Right atrium auricular region (tissue), 2 donors: ENCODE measurements at places on chromosomes 5 and 9.

DNA sequence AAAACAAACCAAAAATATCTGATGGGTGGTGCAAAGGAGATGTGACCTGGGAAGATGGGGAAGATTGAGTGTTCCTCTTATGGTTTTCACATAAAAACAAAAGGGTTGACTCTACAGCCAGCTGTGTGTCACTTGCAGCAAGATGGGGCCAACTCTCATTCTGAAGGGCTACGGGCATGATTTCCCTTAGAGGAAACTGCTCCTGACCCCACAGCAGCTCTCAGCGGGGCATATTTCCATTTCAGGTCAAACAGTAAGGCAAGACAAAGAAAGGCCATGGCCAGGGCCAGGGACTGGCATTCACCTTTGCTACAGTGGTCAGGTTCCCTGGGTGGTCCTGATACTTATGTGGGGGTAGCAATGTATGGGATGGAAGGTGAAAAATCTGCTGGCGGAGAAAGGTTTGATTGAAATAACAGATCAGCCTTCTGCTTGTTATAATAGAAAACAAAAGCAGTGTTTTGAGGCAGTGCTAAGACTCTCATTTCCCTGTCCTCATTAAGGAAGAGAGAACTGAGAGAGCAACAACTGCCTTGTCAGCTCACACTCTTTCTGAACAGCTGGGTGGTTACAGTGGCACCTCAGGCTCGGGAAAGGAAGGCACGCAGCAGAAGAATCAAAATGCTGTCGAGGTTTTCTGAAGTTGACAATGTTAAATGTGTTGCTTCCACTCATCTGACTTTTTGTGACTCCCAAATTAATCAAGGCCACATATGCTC, 120.7 kb upstream of the PCA3 start:
- no peak for DNase-seq

DNA sequence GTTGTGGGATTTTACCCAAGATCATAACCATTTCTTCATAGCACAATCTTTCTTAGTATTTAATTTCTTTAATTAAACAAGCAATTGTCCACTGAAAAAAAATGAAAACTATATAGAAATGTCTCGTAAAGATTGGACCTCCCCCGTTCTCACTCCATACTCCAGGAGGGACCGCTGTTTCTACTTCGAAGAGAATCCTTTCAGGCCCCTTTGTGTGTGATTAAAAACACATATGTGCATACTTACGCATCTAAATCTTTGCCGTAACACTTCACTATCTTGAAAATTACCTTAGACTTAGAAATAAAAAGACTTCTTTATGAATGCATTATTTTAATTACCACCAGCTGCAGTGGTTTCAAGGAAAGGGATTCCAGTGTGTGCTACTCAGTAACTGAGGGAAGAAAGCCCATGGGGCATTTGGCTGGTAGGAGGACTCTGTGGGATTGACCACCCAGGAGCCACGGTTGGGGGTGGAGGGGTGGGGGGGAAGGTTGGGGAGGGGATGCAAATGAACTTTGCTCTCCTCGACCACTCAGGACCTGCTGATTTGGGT, 209.1 kb downstream of the FAM114A2 start:
- DNase-seq = no peak

GRCh38 chr5:9544056-9544455, 1.8 kb downstream of the SEMA5A start:
- DNase-seq = no peak

- no peak for DNase-seq
Measured at GRCh38 chr9:70130266-70130665, 86.6 kb downstream of the MAMDC2 start.

DNA sequence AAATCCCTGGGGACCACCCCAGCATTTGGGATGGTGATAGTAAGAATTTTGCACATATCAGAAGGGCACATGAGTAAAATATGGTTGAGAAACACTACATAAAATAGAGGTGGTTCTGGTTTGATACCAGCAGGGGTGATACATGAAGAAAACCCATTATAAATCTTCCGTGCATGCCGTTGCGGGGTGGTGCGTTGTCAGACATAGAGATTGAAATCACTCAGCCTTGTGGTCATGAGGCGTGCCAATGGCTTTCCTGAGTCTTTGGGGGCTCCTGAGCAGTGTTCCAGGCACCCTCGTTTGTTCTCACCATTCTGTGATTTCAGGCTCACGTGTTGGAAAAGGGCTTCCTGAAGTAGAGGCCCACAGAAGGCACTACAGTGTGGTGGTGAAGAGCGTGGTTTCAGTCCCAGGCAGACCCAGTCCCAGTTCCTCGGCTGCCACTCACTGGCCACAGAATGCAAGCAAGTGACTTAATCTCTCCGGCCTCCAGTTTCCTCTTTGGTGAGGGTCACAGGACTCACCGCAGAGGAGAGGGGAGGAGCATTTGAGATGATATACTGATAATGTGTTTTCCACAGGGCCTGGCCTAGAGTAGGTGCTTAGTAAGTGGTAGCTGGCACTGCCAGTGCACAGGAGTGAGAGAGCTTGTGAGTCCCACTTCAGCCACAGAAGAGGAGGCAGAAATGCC, 20.5 kb upstream of the GLRX start:
- peak; percentile 79 for DNase-seq
